NCI-H345 (cell line): ENCODE measurements at places on chromosomes 11 and 22.

DNA sequence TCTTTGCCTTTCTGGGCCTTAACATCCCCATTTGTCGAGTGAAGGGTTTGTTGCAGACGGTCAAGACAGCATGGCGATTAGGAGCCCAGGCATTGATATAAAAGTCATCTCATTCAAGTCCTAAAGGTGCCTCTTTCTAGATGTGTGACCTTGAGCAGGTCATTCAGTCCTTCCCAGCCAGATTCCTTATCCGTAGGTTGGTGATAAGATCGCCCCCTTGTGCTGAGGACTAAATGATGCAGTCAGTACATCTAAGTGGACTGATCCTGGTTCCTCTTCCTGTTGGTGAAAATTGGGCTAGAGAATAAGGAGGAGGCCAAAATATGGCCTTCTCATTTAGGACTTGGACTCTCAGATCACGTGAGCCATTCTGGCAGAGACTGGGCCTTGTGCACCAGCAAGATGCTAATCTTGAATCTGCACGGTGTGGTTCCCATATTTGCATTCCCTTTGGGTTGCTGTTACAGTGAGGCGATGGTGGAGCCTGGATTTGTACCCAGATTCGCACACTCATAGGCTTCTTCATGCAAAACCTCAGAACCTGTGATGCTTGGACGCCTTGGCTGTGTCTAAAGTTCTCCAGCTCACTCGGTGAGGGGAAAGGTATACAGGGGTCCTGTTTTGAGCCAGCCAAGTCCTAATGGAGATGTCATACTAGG, 156.8 kb downstream of the MYO18B start:
- DNase-seq, result no peak

DNA sequence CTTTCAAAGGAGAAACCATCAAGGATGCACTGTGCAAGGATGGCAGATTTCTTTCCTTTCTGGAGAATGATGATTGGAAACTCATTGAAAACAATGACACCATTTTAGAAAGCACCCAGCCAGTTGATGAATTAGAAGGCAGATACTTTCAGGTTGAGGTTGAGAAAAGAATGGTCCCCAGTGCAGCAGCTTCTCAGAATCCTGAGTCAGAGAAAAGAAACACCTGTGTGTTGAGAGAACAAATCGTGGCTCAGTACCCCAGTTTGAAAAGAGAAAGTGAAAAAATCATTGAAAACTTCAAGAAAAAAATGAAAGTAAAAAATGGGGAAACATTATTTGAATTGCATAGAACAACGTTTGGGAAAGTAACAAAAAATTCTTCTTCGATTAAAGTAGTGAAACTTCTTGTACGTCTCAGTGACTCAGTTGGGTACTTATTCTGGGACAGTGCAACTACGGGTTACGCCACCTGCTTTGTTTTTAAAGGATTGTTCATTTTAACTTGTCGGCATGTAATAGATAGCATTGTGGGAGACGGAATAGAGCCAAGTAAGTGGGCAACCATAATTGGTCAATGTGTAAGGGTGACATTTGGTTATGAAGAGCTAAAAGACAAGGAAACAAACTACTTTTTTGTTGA, 9.8 kb downstream of the FAM111A start:
- no peak for DNase-seq

- DNase-seq, result no peak
Measured at GRCh38 chr11:8095371-8095770, 14.4 kb downstream of the TUB start.

DNA sequence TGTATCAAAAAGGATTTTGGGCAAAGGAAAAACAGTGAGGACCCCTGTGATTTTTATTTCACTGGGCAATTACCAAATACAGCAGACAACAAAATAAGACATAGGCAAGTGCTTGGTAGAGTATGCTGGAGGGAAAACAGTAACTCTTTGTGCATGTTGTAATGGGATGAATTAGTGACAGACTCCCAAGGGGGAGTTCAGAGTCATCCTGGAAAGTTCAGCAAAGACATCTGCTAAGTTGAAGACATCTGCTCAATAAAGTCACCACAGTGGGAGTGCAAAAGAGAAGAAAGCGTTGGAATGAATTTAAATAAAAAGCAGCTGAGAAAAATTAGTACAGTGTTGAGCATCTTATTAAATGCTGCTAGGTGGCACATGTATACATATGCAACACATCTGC, 378.8 kb upstream of the ISX start:
- no peak for DNase-seq

GRCh38 chr11:119258180-119258579, 52.0 kb downstream of the CBL start:
- no peak for DNase-seq

- no peak for DNase-seq
Measured at GRCh38 chr11:11171854-11172253, 181.2 kb downstream of the CSNK2A3 start.

- no peak for DNase-seq
Measured at GRCh38 chr11:81869351-81870065, 864.2 kb downstream of the FAM181B start.

- DNase-seq, result no peak
Measured at GRCh38 chr11:46050662-46051061, 70.6 kb downstream of the PHF21A start.

- no peak for DNase-seq
Measured at GRCh38 chr11:78860720-78861422, 286.2 kb upstream of the NARS2 start.

DNA sequence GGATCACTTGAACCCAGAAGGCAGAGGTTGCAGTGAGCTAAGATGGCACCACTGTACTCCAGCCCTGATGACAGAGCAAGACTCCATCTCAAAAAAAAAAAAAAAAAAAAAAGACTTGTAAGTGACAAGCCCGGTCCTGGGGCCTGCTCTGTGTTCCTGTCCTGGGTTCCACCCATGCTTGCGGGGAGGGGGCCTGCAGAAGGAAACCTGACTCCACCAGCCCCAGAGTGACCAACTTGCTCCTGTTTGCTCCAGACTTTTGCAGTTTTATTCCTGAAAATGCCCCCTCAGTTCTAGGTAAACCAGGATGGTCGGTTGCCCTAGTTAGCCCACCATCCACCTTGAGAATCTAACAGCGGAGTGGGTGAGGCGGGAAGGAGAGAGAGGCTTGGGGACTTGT, 10.1 kb upstream of the LRP5 start:
- no peak for DNase-seq

DNA sequence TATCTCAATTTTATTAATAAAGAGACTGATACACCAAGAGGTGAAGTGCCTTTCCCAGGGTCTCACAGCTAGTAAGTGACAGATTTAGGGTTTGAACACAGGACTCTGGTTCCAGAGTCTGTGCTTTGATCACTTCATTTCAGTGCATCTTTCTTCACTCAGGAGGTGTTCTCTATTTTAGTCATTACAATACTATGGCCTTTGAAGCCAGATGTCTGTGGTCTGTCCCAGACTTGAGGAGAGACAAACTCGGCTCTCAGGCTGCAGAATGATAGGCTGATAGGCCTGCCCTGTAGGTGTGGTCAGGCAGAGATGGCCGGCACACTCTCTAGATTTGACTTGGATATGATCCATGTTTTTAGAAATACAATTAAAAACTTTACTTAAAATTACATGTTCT, 478.5 kb upstream of the CCDC90B start:
- no peak for DNase-seq

DNA sequence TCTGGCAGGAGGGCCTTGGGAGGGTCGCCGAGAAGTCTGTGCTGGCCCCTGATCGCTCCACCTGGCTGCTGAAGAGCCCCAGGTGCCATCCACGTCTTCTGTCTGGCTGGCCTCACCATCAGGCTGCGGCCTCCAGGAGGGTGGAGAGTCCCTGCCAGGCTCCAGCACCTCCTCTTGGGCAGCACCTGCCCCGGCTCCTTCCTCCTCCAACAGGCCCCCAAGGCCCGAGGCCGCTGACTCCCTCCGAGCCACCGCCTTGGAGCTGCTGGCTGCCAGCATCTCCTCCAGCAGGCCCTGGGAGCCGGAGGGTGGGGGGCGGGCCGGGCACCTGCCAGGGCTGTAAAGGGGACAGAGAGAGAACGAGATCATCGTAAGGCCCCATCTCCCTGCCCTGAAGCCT, 22.3 kb downstream of the TNKS1BP1 start:
- no peak for DNase-seq

DNA sequence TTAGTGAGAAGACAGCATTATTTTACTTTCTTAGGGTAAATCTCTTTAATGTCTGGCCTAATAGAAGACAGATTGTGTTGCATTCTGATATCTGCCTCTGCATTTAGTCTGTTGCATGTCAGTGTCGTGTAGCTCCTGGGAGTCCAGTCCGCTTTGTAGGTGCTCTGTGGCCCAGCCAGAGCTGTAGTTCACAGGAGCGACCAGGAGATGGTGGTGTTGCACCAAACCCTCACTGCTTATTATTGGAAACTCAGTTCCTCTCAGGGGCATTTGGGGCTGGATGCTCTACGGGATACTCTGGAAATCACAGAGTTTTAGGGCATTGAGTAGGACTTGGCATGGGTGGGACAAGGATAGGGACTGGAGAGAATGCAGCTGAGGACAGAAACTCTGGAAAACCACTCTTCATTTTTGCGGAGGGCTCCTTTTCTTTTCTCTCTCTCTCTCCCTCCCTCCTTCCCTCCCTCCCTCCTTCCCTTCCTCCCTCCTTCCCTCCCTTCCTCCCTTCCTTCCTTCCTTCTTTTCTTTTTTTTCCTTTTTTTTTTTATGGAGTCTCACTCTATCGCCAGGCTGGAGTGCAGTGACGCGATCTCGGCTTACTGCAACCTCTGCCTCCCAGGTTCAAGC, 21.7 kb downstream of the MIAT start:
- DNase-seq, result peak; percentile 48

- no peak for DNase-seq
Measured at GRCh38 chr11:68340784-68341556, 28.6 kb downstream of the LRP5 start.

DNA sequence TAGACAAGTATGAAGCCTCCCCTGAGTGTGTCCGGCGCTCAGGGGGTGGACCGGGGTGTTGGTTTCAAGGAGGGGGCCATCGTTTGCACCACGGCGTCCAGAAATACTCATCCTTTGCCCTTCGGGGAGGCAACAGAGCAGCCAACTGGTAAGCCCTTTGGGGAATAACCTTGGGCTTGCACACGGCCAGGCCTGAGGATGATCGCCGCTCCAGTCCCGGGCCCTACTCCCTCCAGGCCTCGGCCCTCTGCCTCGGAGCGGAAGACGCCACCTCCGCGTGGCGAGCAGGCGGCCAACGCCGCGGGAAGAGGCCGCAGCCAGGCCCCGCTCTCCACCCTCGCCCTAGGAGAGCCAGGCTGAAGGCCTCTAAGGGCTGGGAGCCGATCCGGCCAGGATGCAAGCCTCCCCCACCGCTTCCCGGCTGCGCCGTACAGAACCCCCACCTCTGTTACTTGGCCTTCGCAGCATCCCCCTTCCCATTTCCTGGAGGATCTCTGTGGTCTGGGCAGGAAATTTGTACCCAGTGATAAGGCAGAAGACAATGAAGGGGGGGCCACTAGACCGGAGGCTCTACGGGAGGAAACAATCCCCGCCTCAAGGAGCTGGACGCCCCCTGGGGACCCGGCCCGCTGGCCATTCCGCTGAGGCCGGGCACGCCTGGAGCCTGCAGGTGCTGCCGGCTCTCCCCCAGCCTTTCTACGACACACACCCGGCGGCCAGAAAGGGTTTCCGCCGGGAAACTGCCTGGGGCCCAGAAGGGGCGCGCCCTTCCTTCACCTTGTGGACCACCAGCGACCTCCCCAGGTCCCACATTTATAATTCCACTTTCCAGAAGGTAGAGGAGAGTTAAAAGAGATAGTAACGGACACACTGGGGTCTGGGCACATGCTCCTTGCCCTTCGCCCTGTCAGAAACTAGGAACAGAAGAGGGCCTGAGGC, 2.6 kb downstream of the ESAM start:
- DNase-seq, result no peak

DNA sequence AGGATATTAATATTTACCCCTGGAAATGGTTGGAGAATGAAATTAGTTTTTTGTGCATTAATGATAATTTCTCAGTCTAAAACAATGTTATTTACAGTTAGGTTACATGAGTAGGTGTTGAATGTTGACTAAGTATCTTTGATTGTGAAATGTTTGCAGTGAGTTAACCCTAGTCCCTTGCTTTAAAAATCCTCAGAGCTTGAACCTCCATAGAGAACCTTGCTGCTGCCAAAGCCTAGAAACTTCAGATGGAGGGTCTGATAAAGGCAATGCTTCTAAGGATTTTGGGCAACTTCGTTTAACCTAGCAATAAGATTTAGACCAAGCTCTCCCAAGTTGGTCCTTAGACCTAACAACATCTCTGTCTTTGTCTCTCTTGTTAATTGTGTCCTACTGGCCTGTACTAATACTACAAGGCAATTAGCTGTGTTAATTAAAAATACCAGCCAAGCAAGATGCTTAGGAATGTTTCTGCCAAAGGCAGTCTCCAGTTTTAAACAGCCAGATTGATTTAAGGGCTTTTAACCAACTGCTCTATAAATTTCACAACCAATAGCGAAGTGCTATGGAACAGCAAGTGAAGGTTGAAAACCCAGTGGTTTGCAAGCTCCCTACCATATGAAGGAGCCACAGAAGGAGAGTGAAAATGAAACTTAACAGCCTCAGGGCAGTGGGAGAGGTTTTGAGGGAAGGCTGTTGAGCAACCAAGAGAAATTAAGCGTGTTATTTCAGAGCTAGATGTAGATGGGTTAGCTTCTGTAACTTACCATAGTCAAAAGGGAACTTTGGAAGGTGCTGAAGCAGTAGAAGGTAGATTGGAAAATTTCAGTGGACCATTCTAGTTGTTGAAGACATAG, 295.9 kb upstream of the ANO5 start:
- no peak for DNase-seq

DNA sequence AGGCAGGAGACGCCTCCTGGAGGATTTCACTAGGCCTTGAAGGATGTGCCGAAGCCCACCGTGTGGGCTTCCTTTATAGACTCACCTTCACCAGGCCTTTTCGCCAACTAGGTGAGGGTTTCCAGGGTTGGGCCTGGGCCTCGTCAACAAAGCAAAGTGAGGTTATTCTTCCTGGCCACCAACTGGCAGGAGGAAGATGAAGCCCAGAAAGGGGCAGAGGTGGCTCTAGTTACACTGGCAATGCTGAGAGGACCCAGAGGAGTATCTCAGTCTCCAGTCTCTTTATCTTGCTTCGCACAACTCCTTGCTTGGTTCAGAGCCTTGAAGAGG, 404 bp upstream of the RELT start:
- peak; percentile 31 for DNase-seq

- no peak for DNase-seq
Measured at GRCh38 chr11:96257972-96258934, 84.7 kb downstream of the MAML2 start.

- no peak for DNase-seq
Measured at GRCh38 chr11:10476342-10476741, 21.3 kb downstream of the AMPD3 start.
